ENCODE measurements at places on chromosomes 3 and 15.

DNA sequence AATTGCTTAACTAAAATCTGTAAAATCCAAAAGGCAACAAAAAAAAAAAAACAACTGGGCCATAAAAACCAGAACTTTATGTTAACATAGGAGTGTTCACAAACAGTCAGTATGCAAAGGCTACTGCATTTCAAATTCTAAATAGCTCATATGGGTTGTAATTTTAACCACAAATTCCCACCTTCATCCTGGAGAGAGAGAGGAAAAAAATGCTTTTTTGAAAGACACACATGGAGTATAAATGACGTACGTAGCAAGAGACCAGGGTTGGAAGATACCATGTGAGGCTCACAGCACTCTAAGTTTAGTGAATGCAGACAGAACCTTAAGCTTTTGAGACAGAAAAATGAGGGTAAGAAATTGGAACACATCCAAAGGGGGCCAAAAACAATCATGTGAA is 115.9 kb downstream of the FMN1 start:
- DNase-seq = no peak

DNA sequence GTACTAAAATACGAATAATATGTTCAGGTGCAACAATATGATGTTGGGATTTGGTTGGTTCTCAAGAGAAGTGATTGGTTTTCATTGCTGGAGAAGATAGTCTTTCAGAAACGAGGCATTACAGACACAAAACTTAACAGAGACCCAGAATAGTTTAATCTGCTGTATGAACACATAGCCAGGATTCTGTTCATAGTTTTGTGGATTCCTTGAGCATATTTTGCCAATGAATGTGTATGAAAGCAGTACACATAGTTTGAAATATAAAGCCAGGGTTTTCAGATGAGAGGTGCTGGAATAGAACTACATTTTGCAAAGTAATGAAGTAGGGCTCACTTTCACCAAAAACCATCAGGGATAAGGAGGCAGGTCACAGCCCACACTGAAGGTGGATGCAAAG is 5.7 kb upstream of the MCTP2 start:
- no peak for DNase-seq

GRCh38 chr15:78956937-78957336 is 12.1 kb upstream of the CTSH start:
- DNase-seq = no peak

- no peak for DNase-seq
These were observed 179.3 kb upstream of the UBE2E1 start for GRCh38 chr3:23626442-23626841.

- DNase-seq = no peak
These were observed 22.9 kb upstream of the CFAP20DC start for GRCh38 chr3:59072681-59073080.

All from neuronal stem cell (in vitro differentiated cells).